NCI-H1105 treated with DMSO at 0.1 percent for 48 hours (cell line): ENCODE measurements at places on chromosomes 1 and 21.

DNA sequence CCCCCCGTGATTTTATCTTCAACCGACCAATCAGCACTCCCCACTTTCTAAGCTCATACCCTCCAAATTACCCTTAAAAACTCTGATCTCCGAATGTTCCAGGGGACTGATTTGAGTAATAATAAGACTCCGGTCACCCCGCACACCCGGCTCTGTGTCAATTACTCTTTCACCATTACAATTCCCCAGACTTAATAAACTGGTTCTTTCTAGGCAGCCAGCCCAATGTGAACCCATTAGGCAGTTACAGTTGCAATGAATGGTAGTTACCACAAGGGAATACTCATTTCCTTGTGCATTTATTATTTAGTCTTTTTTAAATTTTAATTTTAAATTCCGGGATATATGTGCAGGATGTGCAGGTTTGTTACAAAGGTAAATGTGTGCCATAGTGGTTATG, 177.9 kb downstream of the HFM1 start:
- no peak for DNase-seq

DNA sequence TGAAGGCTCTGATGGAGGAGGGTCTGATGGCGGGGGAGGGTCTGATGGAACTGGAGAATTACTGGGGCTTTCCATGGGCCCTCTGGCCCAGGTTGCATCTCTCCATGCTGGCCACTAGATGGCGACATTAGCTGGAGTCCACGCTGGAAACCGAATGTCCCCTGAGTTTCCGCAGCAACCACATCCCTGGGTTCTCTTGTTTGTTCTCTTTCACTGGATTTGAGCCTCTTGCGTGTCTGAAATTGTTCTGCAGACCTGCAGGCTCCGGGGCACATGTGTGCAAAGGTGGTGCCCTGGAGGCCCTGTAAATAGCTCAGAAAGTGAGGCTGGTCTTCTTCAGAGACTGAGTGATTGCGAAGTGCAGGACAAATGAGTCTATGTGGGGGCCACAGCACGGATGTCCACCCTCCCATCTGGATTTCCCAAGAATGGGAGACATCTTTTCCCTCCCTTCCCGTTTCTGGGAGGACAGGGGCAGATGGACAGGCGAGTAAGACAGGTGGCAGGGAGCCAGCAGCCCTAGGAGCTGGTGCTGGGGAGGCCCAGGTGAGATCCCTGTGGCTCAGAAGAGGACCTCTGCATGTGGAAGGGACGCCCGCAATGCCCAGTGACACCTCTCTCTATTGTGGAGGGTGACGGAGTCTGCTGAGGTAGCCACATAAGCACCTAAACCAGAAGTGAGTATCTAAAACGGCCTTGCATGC, 73.2 kb upstream of the ABCG1 start:
- peak; percentile 76 for DNase-seq

DNA sequence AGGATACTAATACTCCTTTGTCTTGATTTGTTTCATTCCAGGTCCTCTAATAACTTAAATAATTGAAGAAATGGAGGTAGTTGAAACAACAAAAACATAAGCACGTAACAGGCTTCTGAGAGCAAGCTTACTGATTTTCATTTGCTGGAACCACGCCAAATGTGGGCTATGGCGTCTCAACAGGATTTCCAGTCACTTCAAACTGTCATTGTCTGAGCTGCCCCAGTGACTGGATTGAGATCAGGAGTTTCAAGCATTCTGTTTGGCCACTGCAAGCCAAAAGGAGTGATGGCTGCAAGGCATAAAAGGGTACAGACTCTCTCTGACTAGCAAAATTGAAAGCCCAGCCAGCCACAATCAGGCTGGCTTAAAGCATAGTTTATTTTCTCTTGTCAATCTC, 289.9 kb downstream of the DPYD start:
- DNase-seq: peak; percentile 95

DNA sequence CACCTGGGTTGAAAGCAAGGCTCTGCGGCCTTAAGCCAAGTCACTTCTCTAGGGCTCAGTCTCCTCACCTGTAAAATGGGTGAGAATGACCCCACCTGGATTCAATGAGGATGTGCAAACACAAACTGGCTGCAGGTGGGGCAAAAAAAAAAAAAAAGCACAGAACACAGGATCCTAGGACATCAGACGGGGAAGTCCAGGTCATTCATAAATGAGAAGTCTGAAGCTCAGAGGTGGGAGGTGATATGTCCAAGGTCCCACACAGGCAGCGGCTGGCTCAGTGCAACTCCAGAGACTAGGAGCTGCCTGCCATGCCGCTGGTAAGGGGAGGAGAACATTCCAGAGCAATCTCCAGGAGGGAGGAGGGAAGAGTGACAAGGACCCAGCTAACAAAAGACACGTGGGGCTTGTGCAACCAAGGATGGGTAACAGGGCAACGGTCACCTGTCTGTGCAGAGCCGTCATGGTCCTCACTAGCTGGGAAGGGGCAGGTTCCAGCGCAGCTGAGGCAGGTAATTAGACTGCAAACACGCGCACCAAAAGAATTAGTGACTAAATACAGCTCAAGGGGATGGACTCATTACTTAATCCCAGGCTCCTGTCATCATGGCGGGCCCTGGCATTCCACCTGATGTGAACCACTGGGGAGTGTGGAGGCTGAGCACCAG, 19.5 kb downstream of the IFFO2 start:
- no peak for DNase-seq

GRCh38 chr21:34305605-34306604, 57.9 kb upstream of the KCNE2 start:
- DNase-seq: no peak

- DNase-seq: no peak
Observed at GRCh38 chr1:209368864-209369598, 214.5 kb upstream of the CAMK1G start.
